Transverse colon (tissue), 4 donors: ENCODE measurements at places on chromosomes 1 and 21.

DNA sequence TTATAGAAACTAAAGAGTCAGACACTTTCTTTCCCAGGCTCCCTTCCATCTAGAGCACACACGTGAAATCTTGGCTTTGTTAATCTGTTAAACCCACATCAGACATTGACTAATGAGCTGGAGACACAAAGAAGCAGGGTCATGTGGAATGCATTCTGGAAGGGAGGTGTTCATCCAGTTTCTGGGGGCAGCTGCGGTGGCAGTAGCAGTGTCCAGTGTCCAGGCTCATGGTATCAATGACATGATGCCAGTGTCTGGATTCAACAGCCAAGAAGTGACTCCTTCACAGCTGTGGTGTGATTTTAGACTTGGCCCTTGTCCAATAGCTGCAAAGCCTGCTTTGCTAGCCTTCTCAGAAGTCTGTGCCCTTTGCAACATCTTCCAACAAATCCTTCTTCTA lies 95.2 kb downstream of the NTPCR start:
- no peaks in the 10 kb centered on the region for H3K36me3 ChIP-seq
- no peaks in the 10 kb centered on the region for H3K27me3 ChIP-seq

DNA sequence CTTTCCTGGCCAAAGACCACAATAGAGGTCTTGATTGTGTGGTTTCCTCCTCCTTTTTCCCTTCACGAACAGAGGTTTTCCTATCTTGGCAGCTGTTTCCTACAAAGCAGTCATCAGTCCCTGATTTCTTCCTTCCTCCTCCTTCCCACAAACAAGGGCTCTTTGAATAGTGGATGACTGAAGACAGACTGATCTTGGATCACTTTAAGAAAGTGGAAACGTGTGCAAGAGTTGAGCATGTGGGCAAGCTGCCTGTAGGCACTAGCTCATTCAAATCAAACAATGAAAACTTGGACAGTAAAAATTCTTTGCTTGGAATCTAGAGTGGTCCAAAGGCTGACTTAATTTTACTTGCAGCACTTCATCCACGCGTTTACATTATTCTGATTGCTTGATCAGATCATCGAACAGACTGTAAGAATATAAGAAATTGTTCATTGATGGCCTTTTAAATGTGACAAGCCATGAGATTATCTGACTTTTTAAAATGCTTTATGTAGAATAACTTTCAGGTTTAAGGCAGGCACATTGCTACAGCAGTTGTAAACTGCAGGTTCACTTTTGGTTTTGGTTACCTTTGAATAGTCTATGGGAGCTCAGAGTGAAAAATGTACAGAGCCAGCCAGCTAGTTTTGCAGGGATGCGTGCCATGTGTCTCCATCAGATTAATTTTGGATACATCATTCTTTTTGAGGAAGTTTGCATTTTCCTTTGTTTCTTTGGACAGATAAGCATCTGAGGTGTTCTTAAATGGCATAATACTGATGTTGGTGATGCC lies 34.4 kb downstream of the ADGRL2 start:
- H3K27ac ChIP-seq = no peak overlapping the region
- H3K4me3 ChIP-seq = no peak overlapping the region
- H3K4me1 ChIP-seq = peaks cover 6% of the 10 kb centered on the region
- H3K27me3 ChIP-seq = no peaks in the 10 kb centered on the region
- DNase-seq = no peak
- H3K36me3 ChIP-seq = no peaks in the 10 kb centered on the region

DNA sequence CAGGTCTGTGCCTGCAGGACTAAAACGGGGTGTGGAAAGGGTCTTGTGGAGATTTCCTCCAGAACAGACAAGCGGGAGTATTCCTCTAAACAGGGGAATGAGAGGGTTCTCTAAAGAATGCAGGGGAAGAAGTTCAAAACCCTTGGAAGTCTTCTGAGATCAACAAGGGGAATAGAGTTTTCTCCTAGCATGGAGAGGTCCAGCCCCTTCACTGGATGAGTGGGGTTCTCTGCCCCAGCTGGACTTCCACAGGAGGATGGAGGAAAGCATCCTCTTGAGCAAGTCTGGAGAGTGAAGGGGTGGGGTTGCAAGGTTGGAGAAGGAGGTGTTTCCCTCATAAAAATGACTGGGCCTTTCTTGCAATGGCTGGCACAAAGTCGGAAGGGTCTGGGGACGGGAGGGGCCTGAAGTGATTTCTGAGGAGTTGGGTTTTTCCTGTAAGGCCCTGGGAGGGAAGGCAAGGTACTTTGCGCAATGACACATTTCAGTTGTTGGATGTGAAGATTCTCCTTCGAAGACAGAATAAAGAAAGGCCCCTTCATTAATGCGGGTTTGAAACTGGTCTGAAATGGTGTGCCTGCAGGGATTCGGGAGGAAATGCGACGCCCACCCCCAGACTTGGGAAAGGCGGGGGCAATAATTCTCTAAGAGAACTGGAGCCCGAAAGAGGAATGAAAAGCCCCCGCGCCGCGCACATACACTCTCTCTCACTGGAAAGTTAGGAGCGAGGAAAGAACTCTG lies 884 bp downstream of the SPATA6 start:
- no peak for DNase-seq
- no peaks in the 10 kb centered on the region for H3K27me3 ChIP-seq
- H3K4me1 ChIP-seq = peaks cover 34% of the 10 kb centered on the region
- H3K27ac ChIP-seq = peak overlapping the region; percentile 87

DNA sequence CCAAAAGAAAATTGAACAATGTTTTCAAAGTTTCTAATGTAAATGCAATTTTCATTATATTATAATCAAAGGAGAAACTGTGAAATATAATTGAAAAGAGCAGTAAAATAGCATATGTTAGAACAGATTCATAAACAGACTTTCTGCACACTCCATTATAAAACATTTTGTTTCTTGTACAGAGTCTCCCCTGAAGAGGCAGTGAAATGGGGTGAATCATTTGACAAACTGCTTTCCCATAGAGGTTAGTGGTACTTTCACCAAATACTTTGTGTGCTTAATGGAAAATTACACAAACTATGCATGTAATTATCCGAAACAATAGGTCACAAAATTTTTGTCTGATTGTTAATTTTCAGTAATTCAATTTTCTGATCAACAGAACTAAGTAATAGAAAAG lies 1.9 kb downstream of the RGS18 start:
- H3K4me3 ChIP-seq = no peak overlapping the region
- H3K36me3 ChIP-seq = no peaks in the 10 kb centered on the region
- no peak overlapping the region for H3K27ac ChIP-seq

DNA sequence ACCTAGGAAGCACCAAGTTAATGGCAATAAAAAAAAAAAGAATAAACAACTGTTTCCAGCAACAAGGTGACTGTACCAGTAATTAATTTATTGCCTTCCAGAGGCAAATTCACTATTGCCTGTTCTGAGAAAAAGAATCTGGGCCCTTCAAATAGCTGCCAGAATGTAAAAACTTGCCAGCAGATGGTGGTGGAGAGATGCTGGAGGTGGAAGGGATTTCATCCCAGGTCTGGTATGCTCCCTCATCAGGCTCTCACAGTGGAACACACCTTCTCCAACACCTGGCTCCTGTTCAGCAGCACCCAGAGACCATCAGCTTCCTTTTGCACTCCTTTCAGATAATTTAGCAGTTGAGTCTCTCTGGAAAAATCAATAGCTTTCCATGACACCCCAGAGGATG lies 792.9 kb upstream of the ADAMTS5 start:
- no peaks in the 10 kb centered on the region for H3K4me1 ChIP-seq
- no peaks in the 10 kb centered on the region for H3K36me3 ChIP-seq
- H3K27me3 ChIP-seq = no peaks in the 10 kb centered on the region
- H3K27ac ChIP-seq = no peak overlapping the region
- H3K4me3 ChIP-seq = no peak overlapping the region
- DNase-seq = no peak

DNA sequence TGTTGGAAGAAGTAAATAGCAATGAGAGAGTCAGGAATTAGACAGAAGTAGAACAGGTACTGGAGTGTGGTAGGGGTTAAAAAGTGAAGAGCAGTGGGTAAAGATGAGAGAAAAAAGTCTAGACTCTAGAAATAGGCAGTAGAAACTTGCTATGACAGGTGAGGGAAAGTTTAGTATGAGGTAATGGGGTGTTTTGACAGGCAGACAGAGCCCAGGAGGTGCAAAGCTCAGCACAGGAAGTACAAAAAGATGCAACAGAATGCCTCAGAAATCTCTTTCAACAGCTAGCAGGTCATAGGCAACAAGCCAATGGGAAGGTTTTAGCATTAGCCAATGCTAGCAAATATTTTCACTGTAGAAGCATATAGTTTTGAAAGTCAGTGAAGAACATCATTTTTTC lies 319.1 kb upstream of the SGIP1 start:
- no peak overlapping the region for H3K27ac ChIP-seq
- no peak for DNase-seq
- H3K36me3 ChIP-seq = no peaks in the 10 kb centered on the region
- H3K4me1 ChIP-seq = no peaks in the 10 kb centered on the region
- no peaks in the 10 kb centered on the region for H3K27me3 ChIP-seq
- no peak overlapping the region for H3K4me3 ChIP-seq

- H3K27ac ChIP-seq = no peak overlapping the region
- DNase-seq = no peak
- H3K27me3 ChIP-seq = no peaks in the 10 kb centered on the region
- H3K36me3 ChIP-seq = peaks cover 3% of the 10 kb centered on the region
- H3K4me1 ChIP-seq = peaks cover 4% of the 10 kb centered on the region
These were observed 98.4 kb downstream of the SMYD2 start for GRCh38 chr1:214379236-214379970.

- no peak overlapping the region for H3K4me3 ChIP-seq
- H3K4me1 ChIP-seq = peaks cover 21% of the 10 kb centered on the region
- no peaks in the 10 kb centered on the region for H3K27me3 ChIP-seq
- no peaks in the 10 kb centered on the region for H3K36me3 ChIP-seq
These were observed 54.6 kb downstream of the TGFBR3 start for GRCh38 chr1:91831132-91831930.

DNA sequence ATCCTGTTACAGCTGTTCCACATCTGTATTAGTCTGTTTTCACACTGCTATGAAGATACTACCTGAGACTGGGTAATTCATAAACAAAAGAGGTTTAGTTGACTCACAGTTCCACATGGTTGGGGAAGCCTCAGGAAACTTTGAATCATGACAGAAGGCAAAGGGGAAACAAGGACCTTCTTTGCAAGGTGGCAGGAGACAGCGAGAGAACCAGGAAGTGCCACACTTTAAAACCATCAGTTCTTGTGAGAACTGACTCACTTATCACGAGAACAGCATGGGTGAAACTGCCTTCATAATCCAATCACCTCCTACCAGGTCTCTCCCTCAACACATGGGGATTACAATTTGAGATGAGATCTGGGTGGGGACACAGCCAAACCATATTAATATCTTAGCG lies 110.3 kb upstream of the TRABD2B start:
- H3K4me1 ChIP-seq = no peaks in the 10 kb centered on the region
- H3K27me3 ChIP-seq = no peaks in the 10 kb centered on the region
- no peak overlapping the region for H3K4me3 ChIP-seq

- DNase-seq = no peak
- H3K27ac ChIP-seq = no peak overlapping the region
- no peaks in the 10 kb centered on the region for H3K36me3 ChIP-seq
- no peaks in the 10 kb centered on the region for H3K4me1 ChIP-seq
- H3K27me3 ChIP-seq = no peaks in the 10 kb centered on the region
- H3K4me3 ChIP-seq = no peak overlapping the region
These were observed 22.5 kb downstream of the MAP3K7CL start for GRCh38 chr21:29152916-29153315.

- H3K36me3 ChIP-seq = no peaks in the 10 kb centered on the region
- no peak overlapping the region for H3K27ac ChIP-seq
- H3K4me3 ChIP-seq = no peak overlapping the region
- peaks cover 9% of the 10 kb centered on the region for H3K4me1 ChIP-seq
- DNase-seq = no peak
- peaks cover 23% of the 10 kb centered on the region for H3K27me3 ChIP-seq
These were observed 173.3 kb downstream of the CAMTA1 start for GRCh38 chr1:6958407-6959030.

DNA sequence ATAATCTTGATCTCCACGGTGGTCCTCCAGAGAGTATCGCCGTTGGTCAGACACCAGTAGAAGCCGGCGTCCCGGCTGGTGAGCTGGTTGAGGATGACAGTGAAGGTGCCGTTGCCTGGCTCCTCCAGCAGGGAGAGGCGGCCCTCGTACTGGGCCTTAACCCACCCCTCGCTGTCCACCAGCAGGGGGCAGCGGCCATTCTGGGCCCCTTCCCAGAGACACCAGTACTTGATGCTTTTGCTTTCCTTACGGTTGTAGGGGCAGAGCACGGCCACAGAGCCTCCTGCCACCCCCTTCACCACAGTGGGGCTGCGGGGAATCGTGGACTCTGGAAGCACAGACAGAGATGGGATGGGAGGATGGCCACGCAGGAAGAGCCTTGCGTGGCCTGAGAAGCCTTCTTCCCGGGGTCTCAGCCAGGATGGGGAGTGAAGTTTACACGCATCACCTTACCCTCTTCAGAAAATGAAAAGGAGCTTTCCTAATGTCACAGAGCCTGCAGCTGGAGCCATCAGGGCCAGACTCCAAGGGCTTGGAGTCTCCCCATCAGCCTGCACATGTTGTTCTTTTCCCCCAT lies 10.7 kb downstream of the PIGR start:
- H3K4me1 ChIP-seq = peaks cover 8% of the 10 kb centered on the region
- peak; percentile 61 for DNase-seq
- H3K27me3 ChIP-seq = no peaks in the 10 kb centered on the region

GRCh38 chr1:209802117-209802779 lies 3.7 kb downstream of the IRF6 start:
- H3K4me3 ChIP-seq = no peak overlapping the region
- no peaks in the 10 kb centered on the region for H3K4me1 ChIP-seq
- no peaks in the 10 kb centered on the region for H3K27me3 ChIP-seq
- DNase-seq = no peak
- H3K36me3 ChIP-seq = no peaks in the 10 kb centered on the region
- no peak overlapping the region for H3K27ac ChIP-seq

- DNase-seq = no peak
- H3K4me3 ChIP-seq = no peak overlapping the region
- no peak overlapping the region for H3K27ac ChIP-seq
- no peaks in the 10 kb centered on the region for H3K36me3 ChIP-seq
- H3K4me1 ChIP-seq = no peaks in the 10 kb centered on the region
These were observed 196.7 kb downstream of the HLX start for GRCh38 chr1:221075911-221076310.

DNA sequence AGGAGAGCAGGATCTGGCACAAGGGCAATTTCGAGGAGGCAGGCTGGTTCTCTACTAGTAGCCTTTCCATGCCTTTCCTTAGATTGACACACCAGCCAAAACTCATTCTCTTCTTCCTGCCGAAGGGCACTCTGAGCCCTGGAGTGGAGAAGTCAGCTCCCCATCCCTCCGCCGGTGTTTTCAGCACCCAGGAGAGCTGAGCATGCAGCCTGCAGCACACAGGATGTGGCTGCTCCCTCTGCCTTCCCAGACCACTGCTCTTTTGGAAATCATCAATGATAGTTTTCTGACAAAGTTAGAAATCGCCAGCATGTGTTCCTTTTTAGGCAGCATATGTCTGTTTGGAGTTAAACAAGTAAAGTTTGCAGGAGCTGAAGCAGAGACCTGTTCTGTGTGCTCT lies 11.7 kb downstream of the RNU5D-1 start:
- H3K36me3 ChIP-seq = no peaks in the 10 kb centered on the region
- H3K4me1 ChIP-seq = no peaks in the 10 kb centered on the region
- H3K27ac ChIP-seq = no peak overlapping the region
- H3K4me3 ChIP-seq = no peak overlapping the region
- H3K27me3 ChIP-seq = no peaks in the 10 kb centered on the region
